ENCODE measurements at places on chromosomes 7 and 10.

DNA sequence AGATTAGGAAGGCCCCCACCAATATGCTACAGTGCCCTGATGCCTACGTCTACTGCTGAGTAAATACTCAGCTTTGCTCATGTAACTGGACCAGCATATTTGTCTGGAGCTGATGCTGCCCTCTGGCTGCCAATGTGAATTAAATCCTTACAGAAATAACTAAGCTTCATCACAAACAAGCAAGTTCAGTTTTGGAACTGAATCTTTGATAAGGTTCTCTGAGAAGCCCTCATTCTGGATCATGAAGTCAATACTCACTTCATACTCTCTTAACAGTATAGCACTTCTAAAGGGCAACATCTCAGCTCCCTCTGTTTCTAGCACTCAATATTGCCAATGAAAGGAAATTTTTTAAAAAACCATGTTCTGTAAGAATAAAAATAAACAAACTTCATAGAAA is 246.7 kb downstream of the ETV1 start:
- peak; percentile 50 for DNase-seq

DNA sequence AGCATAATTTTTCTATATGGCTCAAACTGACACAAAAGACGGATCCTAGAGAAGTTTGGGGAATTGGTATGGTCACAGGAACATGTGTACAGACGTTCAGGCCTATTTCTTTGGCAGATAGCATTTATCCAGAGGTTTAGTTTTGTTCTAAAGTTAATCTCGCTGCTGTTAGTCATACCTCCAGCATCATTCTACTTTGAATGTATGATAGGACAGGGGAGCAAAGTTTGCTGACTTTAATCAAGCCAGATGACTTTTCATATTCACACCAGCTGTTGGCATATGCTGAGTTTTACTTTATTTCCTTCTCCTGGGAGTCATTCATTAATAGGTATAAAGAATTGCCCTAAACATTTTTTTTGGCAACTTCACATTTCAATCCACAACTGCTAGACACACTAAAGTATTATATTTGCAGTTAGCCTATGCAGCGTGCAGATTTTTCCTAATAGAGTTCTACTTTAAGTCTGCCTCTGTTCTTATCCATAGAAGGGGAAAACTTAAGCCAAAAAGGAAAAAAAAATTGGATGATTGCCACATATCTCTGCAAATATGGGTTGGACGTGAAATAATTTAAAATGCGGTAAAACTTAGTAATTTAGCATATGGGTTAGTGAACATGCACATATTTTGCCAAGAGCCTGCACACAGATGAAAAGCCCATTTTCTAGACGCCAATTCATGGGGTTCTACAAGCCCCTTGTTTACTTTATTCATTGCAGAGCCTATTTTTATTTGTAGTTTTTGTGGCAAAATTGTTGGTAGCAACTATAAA is 213.1 kb downstream of the C7orf25 start:
- DNase-seq, result no peak

GRCh38 chr7:5626498-5626897 is 155.0 kb downstream of the RNF216 start:
- DNase-seq, result no peak

- DNase-seq, result no peak
These were observed 5.3 kb upstream of the FHIP2A start for GRCh38 chr10:114816308-114816707.

DNA sequence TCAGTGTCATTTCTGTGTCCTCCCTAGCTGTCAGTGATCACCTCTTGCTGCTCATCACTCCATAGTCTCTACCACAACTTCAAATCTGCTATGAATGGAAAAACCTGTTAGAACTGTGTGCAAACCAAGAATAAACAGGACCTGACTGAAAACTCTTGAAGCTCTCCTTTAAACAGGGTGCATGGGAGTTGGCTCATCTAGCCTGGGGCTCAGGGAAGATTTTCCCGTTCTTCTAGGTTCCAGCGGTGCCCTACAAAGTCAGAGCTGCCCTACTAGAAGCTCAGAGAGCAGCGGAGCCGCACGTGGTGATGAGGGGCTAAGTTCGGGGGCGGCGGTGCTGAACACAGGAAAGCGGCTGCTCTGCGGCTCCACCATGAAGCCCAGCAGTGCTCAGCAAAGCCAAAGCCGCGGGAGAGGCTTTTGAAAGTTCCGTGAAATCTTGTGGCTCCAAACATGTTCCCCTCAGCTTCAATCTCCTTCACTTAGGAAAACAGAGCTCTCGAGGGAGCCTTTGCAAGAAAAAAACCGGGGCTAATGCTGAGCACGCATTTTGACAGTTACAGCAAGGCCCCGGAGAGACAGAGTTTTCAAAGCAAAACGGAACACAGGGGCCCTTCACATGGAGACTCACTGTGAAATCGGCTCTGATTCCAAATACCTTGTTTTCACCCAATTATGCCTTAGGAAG is 30.5 kb downstream of the RGS10 start:
- no peak for DNase-seq
